ENCODE measurements at places on chromosomes 7 and 10.

- DNase-seq, result no peak
Measured at GRCh38 chr7:130615583-130615982, 53.0 kb downstream of the COPG2 start.

GRCh38 chr7:7251742-7252141 is 69.4 kb downstream of the C1GALT1 start:
- DNase-seq, result no peak

- no peak for DNase-seq
Measured at GRCh38 chr7:5477723-5478531, 54.3 kb upstream of the TNRC18 start.

DNA sequence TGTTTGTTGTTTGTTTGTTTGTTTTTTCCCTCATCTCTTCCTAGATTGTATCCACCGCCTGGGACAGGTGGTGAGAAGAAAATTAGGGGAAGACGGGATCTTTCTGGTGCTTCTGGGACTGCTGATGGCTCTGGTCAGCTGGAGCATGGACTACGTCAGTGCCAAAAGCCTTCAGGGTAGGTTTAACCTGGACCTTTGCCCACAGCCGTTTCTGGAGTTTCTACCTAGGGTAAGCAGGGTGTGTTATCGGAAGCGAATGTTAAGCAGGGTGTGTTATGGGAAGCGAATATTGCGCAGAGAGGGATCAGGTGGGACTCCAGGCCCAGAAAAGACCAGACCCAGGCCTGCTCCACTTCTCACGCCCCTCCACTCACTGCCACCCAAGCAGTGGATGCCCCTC is 4.7 kb downstream of the CLCN1 start:
- DNase-seq, result no peak

DNA sequence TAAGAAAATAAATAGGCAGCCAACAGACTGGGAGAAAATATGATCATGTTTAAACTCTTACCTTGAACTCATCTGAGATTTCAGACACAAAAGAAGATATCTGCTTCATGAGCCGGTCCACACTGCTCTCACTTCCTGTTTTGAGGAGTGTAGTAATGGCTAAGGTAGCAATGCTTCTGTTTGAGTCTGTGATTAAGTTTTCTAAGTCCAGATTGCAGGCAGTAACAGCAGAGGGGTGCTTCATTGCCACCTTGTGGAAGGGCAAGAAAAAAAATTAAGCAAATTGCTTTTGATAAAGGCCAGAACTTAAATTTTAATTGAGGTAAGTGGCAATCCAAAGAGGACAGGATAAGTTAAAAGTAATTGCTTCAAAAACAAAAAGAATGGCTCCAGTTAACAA is 69.1 kb downstream of the MEST start:
- DNase-seq, result peak; percentile 25
